ENCODE measurements at places on chromosomes 12 and 14. TPM values are rescaled to one million over a fixed set of nuclear protein-coding genes. Genes with fewer than 3 reads are reported as not detected.

DDX11 gene
- 97.0 TPM for total RNA-seq

DDX54 gene
- total RNA-seq = 118 TPM

NR1H4 gene
- total RNA-seq = not detected

GRCh38 chr12:10725003-10725402, 1.9 kb upstream of the YBX3 start:
- H3K4me3 ChIP-seq = no peak overlapping the region
- peaks cover 36% of the 10 kb centered on the region for H3K27me3 ChIP-seq
- H3K4me1 ChIP-seq = peaks cover 16% of the 10 kb centered on the region
- H3K27ac ChIP-seq = no peak overlapping the region
- DNase-seq = no peak

- peaks cover 37% of the 10 kb centered on the region for H3K27me3 ChIP-seq
- H3K4me3 ChIP-seq = no peak within 1 kb of the TSS
- DNase-seq = no peak
- no peaks in the 10 kb centered on the region for H3K36me3 ChIP-seq
Measured at GRCh38 chr12:53336181-53336681, at the start of gene SP7. Gene SP7, minus strand, starts transcription at chr12:53336354. Its CDS starts 708 bp downstream, at chr12:53335646.

- peak overlapping the region; percentile 85 for H3K27ac ChIP-seq
- peaks cover 20% of the 10 kb centered on the region for H3K4me1 ChIP-seq
- no peaks in the 10 kb centered on the region for H3K36me3 ChIP-seq
- no peaks in the 10 kb centered on the region for H3K27me3 ChIP-seq
- DNase-seq = no peak
- peak overlapping the region; percentile 91 for H3K4me3 ChIP-seq
Measured at GRCh38 chr12:50282721-50283228, 545 bp downstream of the LIMA1 start.

DNA sequence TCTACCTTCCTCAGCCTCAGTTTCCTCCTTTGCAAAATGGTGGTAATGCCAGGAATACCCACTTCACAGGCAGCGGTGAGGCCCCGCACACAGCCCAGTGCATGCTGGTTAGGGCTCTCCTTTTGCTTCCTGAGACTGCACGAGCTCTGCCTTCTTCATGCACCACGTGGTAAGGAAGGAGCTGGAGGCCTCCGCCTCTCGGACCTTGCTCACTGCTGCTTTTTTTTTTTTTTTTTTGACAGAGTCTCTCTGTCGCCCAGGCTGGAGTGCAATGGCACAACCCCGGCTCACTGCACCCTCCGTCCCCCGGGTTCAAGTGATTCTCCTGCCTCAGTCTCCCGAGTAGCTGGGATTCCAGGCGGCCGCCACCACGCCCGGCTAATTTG, 18.1 kb downstream of the TAMALIN start:
- H3K36me3 ChIP-seq = no peaks in the 10 kb centered on the region
- H3K4me3 ChIP-seq = peak overlapping the region; percentile 77
- peak overlapping the region; percentile 97 for H3K27ac ChIP-seq

Measured in activated CD4-positive, alpha-beta T cell treated with anti-CD3 and anti-CD28 coated beads for 36 hours (primary cell).